Tibial nerve (tissue), 4 donors: ENCODE measurements at places on chromosomes 12 and 14. TPM values are rescaled to one million over a fixed set of nuclear protein-coding genes. Genes with fewer than 3 reads are reported as not detected.

Gene NINJ2
- total RNA-seq: 8.6 TPM

Gene PAX9
- 1.3 TPM for total RNA-seq

Gene DLGAP5
- total RNA-seq: not detected

Gene BCL11B
- total RNA-seq: 0.21 TPM

Gene TSHR
- total RNA-seq: not detected

Gene PTCSC3
- not detected for total RNA-seq

Gene ACOT6
- not detected for total RNA-seq

- no peak overlapping the region for H3K27ac ChIP-seq
- no peaks in the 10 kb centered on the region for H3K27me3 ChIP-seq
- no peaks in the 10 kb centered on the region for H3K4me1 ChIP-seq
- H3K36me3 ChIP-seq: no peaks in the 10 kb centered on the region
- DNase-seq: no peak
Observed at GRCh38 chr12:9032202-9032964, 43.0 kb downstream of the KLRG1 start.

GRCh38 chr12:123061441-123062205 is 81.1 kb downstream of the ARL6IP4 start:
- no peaks in the 10 kb centered on the region for H3K27me3 ChIP-seq
- no peak overlapping the region for H3K4me3 ChIP-seq
- H3K36me3 ChIP-seq: no peaks in the 10 kb centered on the region
- no peak for DNase-seq

DNA sequence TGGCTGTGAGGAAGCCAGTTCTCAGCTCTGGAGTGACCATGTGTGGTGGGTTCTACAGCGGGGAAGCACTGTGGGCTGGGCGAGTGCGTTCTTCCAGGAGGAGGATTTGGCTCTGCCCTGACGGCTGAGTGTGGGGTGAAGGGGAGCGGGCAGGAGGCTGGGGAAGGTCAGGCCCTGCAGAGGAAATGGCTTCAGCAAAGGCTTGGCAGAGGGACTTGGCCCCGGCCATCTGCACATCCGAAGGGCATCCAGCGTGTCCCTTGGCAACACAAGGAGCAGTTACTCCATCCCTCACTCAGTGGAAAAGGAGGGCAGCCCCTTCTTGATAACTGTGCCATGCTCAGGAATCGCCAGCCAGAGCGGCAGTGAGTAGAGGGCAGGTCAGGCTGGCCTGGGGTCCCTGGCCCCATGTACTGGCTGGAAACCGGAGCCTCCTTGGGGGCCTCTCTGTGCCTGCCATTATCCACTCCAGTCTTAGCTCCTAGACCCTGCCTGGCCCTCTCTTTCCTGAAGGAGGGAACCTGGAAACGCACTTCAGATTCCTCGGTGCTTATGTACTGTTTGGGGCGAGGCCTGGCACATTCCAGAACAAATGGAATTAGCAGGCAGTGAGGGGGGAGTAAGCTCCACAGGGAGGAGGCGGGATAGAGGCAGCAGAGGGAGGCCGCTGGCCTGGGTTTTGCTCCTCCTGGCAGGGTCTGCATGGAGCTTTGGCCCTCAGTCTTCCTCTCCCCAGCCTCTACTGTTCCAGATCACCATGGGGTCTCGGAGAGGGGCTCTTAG is 133.6 kb upstream of the NCOR2 start:
- H3K4me3 ChIP-seq: no peak overlapping the region
- peak; percentile 36 for DNase-seq
- no peaks in the 10 kb centered on the region for H3K27me3 ChIP-seq
- H3K27ac ChIP-seq: peak overlapping the region; percentile 69
- peaks cover 60% of the 10 kb centered on the region for H3K4me1 ChIP-seq

- no peak overlapping the region for H3K4me3 ChIP-seq
- no peaks in the 10 kb centered on the region for H3K27me3 ChIP-seq
- DNase-seq: no peak
- peaks cover 9% of the 10 kb centered on the region for H3K4me1 ChIP-seq
- no peaks in the 10 kb centered on the region for H3K36me3 ChIP-seq
Observed at GRCh38 chr12:12939888-12940287, 12.1 kb downstream of the GPRC5D start.

DNA sequence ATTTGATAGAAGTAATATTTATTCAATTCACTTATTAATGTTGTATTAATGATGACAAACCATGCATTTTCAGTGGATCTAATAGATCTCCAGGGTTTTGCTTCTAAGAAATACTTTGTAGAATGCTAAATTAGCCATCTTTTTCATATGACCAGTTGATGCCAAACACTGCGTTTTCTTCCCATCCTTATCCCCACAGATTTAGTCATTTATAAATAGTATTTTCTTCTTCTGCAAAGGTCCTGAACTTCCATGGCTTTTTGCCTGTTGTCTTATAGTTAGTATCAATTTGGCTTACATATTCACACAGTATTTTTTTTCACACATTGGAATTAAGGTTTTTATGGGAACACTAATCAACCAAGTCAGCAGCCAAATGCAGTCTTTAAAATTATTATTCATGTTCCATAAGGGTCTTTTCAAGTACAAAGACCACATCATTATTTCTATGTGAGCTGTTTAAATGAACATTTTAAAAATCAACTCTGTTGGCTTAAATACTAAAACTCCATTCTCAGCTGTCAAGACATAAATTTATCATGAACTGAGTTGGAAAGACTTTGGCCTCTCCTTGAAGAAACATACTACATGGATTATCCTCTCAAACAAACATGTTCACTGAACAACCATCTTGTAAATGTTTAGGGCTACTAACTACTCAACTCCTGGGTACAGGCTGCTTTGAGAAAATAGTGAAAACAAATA is 1278.4 kb upstream of the FLRT2 start:
- H3K4me3 ChIP-seq: no peak overlapping the region
- H3K36me3 ChIP-seq: no peaks in the 10 kb centered on the region
- H3K27ac ChIP-seq: no peak overlapping the region
- H3K4me1 ChIP-seq: no peaks in the 10 kb centered on the region
- no peaks in the 10 kb centered on the region for H3K27me3 ChIP-seq

DNA sequence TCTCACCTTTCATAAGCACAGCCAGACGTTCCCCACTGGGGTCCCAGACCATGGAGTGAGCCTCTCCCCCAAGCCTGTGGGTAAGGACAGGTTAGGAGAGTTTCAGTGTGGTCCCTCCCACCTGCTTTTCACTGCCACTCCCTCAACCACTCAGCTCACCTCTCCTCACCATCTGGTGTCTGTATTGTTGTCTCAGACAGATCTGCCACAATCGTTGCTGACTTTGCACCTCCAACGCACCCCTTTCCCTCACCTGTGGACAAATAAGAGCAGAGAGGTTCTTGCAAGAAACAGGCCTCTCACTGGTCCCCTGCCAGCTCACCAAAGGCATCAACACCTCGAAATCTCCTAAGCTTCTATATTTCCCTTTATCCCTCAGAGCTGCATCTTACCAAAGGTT is 8.8 kb downstream of the MYG1 start:
- no peak overlapping the region for H3K4me3 ChIP-seq
- DNase-seq: no peak
- H3K36me3 ChIP-seq: peaks cover 31% of the 10 kb centered on the region
- no peaks in the 10 kb centered on the region for H3K4me1 ChIP-seq
- no peak overlapping the region for H3K27ac ChIP-seq

- H3K27ac ChIP-seq: peak overlapping the region; percentile 61
- DNase-seq: no peak
- no peaks in the 10 kb centered on the region for H3K4me1 ChIP-seq
- H3K27me3 ChIP-seq: no peaks in the 10 kb centered on the region
- no peak overlapping the region for H3K4me3 ChIP-seq
- H3K36me3 ChIP-seq: no peaks in the 10 kb centered on the region
Observed at GRCh38 chr12:46657453-46658411, 168.1 kb downstream of the SLC38A4 start.

DNA sequence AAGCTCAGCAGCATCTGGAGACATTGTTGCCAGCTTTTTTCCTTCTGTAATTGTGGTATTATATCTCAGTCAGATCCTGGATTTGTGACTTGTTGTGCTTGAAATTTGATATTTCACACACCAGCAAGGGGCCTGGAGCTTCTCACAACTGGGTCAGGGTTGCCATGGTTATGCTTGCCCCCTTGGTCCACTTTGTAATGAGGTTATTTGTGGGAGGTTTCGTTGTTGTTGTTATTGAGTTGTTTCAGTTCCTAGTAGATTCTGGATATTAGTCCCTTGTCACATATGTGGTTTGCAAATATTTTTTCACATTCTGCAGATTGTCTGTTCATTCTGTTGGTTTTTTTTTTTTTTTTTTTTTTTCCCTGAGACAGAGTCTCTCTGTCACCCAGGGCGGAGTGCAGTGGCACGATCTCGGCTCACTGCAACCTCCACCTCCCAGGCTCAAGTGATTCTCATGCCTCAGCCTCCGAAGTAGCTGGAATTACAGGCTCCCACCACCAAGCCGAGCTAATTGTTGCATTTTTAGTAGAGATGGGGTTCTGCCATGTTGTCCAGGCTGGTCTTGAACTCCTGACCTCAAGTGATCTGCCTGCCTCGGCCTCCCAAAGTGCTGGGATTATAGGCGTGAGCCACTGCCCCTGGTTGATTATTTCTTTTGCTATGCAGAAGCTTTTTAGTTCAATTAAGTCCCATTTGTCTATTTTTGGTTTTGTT is 80.6 kb upstream of the ETV6 start:
- H3K4me3 ChIP-seq: no peak overlapping the region
- H3K27ac ChIP-seq: no peak overlapping the region
- H3K27me3 ChIP-seq: no peaks in the 10 kb centered on the region

- no peaks in the 10 kb centered on the region for H3K4me1 ChIP-seq
- no peak overlapping the region for H3K4me3 ChIP-seq
- peaks cover 15% of the 10 kb centered on the region for H3K36me3 ChIP-seq
- no peak for DNase-seq
- no peaks in the 10 kb centered on the region for H3K27me3 ChIP-seq
Observed at GRCh38 chr12:45974883-45975282, 15.5 kb downstream of the SCAF11 start.

DNA sequence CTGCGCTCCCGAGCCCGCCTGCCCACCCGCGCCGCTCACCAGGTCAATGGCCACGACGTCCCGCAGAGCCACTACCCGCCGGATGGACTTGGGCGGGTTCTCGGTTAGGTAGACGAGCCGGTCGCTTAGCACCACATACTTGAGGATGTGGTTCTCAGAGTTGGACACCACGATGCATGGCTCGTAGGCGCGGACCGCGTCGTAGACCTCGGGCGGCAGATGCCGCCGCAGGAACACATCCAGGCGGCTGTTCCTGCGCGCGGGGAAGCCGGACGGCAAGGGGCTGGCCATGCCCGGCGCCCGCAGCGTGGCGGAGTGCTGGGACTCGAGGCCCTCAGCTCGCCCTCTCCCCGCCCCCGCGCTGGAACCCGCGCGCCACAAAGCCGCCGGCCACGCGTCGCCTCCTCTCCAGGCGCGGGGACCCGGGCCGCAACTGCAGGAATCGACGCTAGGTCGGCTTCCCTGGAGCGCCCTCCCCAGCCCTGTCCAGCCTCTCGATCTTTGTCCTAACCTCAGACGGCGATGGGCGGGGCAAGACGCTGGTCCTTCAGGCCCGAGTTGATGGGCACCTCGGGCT is at the start of gene C12orf56:
Gene C12orf56, minus strand, starts transcription at position 484 of the 577 bp plus-strand sequence. Its CDS starts 193 bp downstream, at position 291.
- H3K36me3 ChIP-seq: no peaks in the 10 kb centered on the region
- peak within 1 kb of the TSS; percentile 54 for H3K4me3 ChIP-seq
- H3K27ac ChIP-seq: peak within 1 kb of the TSS; percentile 53
- DNase-seq: no peak
- no peaks in the 10 kb centered on the region for H3K27me3 ChIP-seq

GRCh38 chr12:57367121-57367520 is 63.7 kb downstream of the R3HDM2 start:
- no peaks in the 10 kb centered on the region for H3K27me3 ChIP-seq
- no peaks in the 10 kb centered on the region for H3K36me3 ChIP-seq
- no peak for DNase-seq
- H3K4me3 ChIP-seq: no peak overlapping the region
- H3K4me1 ChIP-seq: no peaks in the 10 kb centered on the region

- H3K36me3 ChIP-seq: no peaks in the 10 kb centered on the region
- H3K4me1 ChIP-seq: no peaks in the 10 kb centered on the region
- no peak overlapping the region for H3K27ac ChIP-seq
- H3K27me3 ChIP-seq: no peaks in the 10 kb centered on the region
- DNase-seq: no peak
Observed at GRCh38 chr12:88108021-88108420, 33.9 kb downstream of the CEP290 start.

DNA sequence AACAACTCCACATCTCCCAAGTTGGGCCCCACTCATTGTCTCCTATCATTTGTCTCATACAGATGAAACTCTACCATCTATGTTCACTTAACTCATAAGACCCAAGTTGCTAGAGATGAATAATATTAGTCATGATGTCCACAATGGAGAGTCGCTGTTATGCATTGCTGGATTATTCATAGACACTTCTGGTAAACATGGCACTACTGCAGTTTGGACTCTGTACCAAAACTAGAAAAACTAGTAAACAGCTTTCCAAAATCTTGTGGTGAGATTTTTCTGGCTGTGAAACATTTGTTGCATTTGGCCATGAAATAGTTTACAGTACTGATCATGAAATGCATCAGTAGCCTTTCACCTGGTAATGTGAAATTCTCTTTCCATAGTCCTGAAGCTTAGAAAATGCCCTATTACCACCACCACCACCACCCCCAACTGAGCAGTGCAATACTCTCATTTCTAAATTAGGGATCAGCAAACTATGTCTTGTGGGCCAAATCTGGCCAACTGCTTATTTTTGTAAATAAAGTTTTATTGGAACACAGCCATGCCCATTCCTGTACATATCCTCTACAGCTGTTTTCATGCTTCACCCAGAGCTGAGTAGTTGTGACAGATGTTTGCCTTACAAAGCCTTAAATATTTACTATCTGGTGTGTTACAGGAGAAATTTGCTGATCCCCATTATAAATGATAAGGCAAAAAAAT is 236.5 kb downstream of the DPF3 start:
- H3K27ac ChIP-seq: no peak overlapping the region
- no peaks in the 10 kb centered on the region for H3K4me1 ChIP-seq
- DNase-seq: no peak
- H3K27me3 ChIP-seq: no peaks in the 10 kb centered on the region
- H3K4me3 ChIP-seq: no peak overlapping the region

GRCh38 chr12:114933428-114934160 is 249.6 kb upstream of the TBX3 start:
- no peaks in the 10 kb centered on the region for H3K27me3 ChIP-seq
- H3K36me3 ChIP-seq: no peaks in the 10 kb centered on the region
- no peak overlapping the region for H3K27ac ChIP-seq
- H3K4me3 ChIP-seq: no peak overlapping the region
- DNase-seq: no peak

DNA sequence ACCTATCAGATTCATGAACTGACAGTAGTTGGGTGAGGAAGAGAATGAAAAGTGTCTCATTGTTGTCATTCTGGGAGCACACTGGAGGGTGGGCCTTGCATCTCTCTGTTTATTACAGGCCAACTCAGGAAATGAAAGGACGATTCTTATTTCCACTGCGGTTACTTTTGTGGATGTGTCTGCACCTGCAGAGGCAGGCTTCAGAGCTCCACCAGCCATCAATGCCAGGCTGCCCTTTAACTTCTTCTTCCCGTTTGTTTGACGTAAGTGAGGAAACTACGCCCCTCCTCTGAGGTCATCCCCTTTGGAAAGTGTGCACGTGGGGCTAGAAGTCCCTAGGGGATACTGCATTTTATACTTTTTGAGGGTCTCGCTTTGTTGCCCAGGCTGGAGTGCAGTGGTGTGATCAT is 33.7 kb downstream of the TCTN1 start:
- no peak for DNase-seq
- H3K4me3 ChIP-seq: no peak overlapping the region
- no peaks in the 10 kb centered on the region for H3K4me1 ChIP-seq
- no peaks in the 10 kb centered on the region for H3K36me3 ChIP-seq
- no peak overlapping the region for H3K27ac ChIP-seq
- H3K27me3 ChIP-seq: no peaks in the 10 kb centered on the region

GRCh38 chr12:66623455-66623854 is 55.4 kb downstream of the GRIP1 start:
- H3K36me3 ChIP-seq: no peaks in the 10 kb centered on the region
- DNase-seq: no peak
- H3K27ac ChIP-seq: no peak overlapping the region
- H3K27me3 ChIP-seq: no peaks in the 10 kb centered on the region
